ENCODE measurements at places on chromosomes 6 and 20. TPM values are rescaled to one million over a fixed set of nuclear protein-coding genes. Genes with fewer than 3 reads are reported as not detected.

The SYNE1 gene
- total RNA-seq, result 74.9 TPM

The PCK1 gene
- not detected for total RNA-seq

The ANGPT4 gene
- total RNA-seq, result not detected

The SEMG1 gene
- total RNA-seq, result not detected

The RBM24 gene
- total RNA-seq, result not detected

The BFSP1 gene
- 0.10 TPM for total RNA-seq

The GGTLC1 gene
- total RNA-seq, result not detected

The ETV7 gene
- total RNA-seq, result 0.51 TPM

The SEL1L2 gene
- not detected for total RNA-seq

The F13A1 gene
- total RNA-seq, result 0.75 TPM

The LINC00237 gene
- 0.17 TPM for total RNA-seq

The BNIP5 gene
- total RNA-seq, result 0.10 TPM

The RAB32 gene
- not detected for total RNA-seq

The PNLDC1 gene
- 0.24 TPM for total RNA-seq

The BPIFB2 gene
- total RNA-seq, result not detected

The PKHD1 gene
- total RNA-seq, result not detected

The HLA-DPB1 gene
- total RNA-seq, result 853 TPM

The SLC25A27 gene
- 0.29 TPM for total RNA-seq

The ZNF334 gene
- 0.27 TPM for total RNA-seq

The LGSN gene
- not detected for total RNA-seq

The ARMC12 gene
- total RNA-seq, result 0.89 TPM

The PRDM13 gene
- 0.07 TPM for total RNA-seq

The SAYSD1 gene
- 9.7 TPM for total RNA-seq

The COL10A1 gene
- not detected for total RNA-seq

The TM9SF4 gene
- total RNA-seq, result 48.1 TPM

The LY6G6F gene
- total RNA-seq, result not detected

The CLDN20 gene
- not detected for total RNA-seq

Data from activated B cell treated with CpG ODN at 0.5 μM for 24 hours (primary cell).